Frontal cortex (tissue), 4 donors: ENCODE measurements at places on chromosomes 11 and 22.

- DNase-seq, result no peak
Observed at GRCh38 chr11:33540946-33541915, 159.4 kb downstream of the C11orf91 start.

DNA sequence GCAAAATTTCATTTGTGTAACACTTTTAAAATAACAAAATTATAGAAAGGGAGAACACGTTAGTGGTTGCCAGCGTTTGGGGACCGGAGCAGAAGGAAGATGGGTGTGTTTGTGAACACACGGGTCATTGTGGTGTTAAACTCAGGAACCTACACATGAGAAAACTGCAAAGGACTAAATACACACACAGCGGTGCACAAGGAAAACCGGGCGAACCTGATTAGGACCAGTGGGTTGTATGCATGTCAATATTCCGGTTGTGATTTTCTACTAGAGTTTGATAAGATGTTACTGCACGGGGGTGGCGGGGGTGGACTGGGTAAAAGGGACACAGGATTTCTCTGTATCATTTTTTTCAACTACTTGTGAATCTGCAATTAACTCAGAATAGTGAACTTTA is 351.2 kb downstream of the OPCML start:
- DNase-seq, result no peak

DNA sequence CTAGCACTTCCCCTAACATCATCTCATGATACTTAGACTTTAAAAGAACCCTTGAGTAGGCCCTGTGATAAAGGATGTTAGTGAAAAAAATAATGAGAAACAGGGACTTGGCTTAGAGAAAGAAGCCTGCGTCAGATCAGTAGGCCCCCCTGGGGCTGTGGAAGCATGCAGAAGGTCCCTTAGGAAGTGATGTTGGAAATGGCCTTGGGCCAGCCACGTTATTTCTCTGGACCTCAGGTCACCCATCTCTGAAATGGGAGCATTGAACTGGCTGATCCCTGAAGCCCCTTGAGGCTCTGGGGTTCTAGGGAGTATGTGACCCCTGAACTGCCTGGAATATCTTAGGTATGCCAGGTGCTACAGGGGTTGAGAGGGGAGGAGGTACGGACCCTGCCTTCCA is 40.2 kb downstream of the MCM5 start:
- DNase-seq, result no peak

GRCh38 chr11:73323464-73323863 is 15.4 kb downstream of the ARHGEF17 start:
- DNase-seq, result no peak

DNA sequence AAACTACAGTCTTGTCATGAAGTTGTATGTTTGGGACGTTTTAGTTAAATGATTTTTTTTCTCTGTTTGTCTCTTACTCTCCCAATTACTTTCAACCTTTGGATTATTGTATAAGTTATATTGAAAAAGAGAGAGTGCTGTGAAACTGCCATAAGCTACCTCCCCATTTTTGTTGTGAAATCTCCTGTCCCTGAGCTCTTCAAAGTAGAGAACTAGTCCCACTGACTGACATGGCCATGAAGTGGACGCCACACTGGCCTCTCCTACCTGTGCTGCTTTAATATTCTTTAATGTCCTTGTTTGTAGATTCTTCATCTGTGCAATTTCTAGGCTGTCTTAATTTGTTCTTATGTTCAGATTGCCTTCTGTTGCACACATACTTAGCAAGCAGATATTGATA is 56.3 kb downstream of the PPFIA1 start:
- no peak for DNase-seq

GRCh38 chr22:39545386-39546365 is 13.1 kb upstream of the RPS19BP1 start:
- DNase-seq, result no peak

DNA sequence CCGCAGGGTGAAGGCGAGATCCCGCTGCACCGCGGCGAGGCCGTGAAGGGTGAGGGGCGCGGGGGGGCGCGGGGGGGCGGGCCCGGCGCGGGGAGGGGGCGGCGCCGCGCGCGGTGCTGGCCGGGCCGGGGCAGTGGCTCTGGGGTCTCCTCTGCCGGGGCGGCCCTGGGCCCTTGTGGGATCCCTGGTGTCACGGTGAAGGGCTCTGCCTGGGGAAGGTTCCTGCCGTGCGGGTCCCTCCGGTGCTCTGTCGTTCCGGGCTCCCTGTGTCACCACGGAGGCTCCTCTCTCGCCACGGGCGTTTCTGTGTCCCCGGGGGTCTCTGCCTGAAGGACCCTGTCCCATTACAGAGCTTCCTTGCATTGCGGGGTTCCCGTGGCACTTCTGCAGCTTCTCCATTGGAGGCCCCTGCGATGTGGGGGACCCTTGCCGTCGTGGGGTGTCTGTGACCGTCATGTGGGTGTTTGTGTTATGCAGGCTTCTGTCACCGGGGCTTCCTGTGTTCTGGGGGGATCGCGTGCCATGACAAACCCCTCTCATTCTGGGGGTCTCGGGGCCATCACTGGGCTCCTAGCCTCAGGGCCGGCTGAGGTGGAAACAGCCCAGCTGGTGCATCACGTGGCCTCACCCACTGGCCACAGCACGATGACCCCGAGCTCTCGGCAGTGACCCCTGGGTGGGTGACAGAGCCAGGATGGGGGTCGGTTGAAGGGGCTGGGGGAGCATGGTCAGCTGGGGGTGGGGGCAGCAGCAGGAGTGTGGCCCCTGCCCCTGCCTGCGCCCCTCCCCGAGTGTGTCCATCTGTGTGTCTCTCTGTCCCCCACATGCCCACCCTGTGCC is 25.3 kb downstream of the SHANK3 start:
- no peak for DNase-seq

DNA sequence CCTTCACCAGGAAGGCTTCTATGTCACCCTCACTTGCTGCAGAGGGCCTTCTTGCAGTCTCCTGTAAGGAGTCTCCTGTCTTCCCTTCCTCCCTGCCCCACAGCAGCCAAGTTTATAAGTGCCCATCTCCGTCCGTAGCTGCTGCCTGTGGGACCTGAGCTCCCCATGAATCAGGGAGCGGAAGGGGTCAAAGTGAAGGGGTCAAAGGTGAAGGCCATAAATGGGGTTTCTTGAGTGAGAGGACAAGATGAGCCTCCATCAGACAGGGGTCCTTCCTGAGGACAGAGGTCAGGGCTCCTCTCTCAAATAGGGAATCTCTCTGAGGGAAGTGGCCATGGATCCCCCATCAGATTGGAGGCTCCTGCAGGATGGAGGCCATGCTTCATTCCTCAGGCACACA is 44.4 kb downstream of the ARRB1 start:
- DNase-seq, result no peak

DNA sequence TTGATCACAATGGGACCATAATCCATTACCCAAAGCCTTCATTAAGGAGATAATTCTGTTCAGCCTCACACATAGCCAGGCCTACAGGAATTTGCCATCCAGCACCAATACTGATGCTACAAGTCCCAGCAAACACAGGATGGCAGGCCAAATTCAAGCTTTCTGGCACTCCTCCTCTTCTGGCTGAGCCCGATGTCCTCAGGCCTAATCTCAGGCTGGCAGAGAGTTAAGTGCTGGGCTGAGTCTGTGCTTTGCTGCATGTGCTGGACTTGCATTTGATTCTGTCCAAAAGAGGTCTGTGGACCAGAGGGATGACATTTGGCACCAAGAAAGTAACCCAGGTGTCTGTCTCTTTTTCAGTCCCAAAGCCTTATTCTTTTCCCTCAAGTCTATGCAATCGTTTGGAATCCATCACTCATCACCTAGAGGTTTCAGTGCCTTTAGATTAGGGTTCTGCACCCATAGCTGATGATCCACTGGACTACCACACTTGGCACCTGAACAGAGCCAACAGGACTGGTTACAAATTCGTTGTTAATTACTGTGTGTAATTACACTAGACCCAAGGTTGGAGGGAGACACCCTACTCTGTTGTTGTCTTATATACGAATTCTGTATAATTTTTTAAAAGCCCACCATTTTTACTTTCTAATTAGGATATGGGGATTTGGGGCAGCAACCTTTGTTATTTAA is 19.4 kb upstream of the LIN7C start:
- DNase-seq, result no peak

DNA sequence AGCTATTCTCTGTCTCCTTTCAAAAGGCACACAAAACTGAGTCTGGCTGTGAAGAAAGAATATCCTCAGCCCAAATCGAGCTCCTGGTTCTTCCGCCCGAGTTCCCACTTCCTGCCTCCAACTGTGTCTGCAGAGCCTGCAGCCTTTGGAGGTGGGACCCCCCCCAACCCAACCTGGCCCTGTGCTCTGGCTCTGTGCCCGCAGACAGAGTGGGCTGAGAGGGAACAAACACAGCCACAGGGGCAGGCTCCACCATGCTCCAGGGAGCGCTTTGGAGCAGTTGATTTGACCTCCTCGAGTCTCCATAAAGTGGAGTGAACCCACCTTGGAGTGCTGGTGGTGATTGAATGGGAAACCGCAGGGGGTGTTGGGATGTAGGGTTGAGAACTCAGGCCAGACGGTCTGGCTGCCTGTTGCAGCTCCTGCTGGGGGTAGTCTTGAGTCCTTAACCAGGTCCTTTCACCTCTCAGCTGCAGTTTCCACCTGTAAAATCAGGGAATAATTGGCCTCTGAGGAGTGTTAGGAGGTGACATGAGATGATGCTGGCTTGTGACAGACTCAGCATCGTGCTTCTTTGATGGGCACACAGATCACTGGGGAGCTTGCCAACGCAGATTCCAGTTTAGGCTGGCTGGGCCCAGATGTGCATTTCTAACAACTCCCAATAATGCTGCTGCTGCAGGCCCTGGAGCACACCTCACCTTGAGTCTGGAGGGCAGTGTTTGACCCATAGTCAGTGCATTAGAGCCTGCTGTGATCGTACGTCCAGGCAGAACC is 11.4 kb downstream of the DAGLA start:
- DNase-seq, result no peak

GRCh38 chr11:61532134-61533038 is 23.8 kb downstream of the LRRC10B start:
- no peak for DNase-seq

DNA sequence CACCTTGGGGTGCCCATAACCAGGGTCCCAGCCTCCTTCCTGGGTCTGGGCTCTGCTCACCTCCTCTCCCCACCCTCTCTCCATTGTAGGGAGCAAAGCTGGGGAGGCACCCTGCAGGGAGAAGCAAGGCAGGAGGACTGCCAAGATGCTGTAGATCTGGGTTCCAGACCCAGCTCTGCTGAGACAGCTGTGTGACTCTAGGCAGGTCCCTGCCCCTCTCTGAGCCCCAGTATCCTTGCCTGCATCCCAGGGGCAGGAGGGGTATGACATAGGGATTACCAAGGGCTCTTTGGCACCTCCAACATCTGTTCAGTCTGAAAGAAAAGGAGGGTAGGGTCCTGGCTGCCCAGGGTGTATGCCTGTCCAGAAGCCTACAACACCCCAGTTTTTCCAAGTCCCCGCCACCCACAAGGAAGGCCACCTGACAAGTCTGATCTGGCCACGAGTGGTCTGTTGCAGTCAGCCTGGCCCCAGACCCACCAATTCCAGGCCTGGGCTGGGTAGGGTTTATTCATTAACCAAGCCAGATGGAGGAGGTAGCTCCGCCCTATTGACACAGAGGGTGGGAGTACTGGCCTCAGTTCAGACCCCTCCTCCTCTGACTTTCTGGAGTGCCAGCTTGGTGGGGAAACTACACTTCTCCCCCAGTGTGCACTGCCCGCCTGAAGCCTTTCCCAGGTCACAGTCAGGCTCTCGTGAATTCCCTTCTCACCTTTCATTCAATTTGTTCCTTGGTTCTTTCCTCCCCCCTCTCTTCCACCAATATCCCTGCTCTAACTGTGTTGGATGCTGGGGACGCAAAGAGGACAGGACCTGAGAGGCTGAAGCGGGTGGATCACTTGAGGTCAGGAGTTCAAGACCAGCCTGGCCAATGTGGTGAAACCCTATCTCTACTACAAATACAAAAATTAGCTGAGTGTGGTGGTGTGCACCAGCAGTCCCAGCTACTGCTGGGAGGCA is 15.0 kb downstream of the STARD10 start:
- no peak for DNase-seq

DNA sequence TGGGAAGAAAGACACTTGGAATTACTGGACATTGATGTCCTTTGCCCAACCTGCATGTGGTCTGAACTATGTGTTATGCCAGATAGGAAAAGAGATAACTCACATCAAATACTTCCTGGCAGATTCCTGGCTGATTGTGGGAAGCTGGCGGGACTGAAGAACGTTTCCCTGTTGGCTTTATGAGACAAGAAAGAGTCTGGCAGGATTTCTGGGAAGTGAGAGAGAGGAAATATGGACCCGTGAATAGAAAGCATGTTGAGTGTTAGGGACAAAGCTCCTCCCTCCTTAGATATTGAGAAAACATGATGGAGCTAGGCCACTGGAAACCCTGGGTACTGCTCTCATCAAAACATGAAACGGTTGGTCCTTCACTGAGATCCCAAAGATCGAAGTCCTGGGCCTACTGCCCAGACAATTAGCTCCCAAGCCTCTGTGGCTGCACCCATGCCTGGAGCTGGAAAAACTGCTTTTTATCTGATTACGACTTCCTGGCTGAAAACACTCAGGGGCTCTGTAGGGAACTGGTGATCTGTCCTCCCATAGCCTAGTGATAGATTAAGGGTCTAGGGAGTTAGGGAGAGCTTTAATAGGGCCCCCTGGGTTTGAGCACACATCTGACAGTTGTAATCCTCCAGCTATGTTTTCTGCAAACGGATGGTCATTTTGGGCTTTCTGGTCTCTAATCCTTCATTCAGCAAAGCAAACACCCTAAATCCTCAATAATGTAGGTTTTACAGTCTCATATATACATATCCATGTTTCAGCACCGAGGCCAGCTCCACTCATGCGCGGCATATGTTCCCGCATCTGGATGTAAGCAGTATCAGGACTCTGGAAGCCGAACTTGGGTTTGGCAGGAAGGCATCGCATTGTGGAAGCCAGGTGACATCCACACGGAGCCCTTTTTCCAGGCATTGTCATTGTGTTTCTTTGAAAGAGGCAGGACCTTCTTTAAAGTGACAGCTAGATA is 6.1 kb upstream of the B3GAT1 start:
- DNase-seq, result no peak

DNA sequence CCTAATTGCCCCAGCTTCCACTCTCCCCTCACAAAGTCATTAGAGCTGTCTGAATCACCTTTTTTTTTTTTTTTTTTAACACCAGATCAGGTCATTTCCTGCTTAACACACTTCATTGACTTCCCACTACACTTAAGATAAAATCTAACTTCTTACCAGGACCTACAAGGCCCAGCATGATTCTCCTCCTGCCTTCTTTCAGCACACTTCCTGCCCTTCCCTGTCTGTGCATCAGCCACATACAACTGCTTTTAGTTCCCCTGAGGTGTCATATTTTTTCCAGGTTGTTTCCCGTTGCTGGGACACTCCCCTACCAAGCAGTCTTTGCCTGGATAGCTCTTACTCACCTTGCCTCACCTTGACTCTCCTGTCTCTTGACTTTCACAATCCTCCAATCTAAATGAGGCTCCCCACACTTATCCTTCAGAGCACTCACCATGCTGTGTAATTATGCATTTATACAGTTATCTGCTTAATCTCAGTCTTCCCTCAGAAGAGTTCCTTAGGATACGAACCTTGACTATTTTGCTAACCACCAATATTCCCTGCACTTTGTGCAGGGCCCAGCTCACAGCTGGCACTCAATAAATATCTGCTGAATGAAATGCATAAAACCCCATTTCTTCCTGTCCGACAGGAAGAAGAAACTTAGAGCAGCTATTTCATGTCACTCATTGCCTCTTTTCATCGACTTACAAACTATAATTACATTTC is 96.6 kb upstream of the AKIP1 start:
- no peak for DNase-seq

- no peak for DNase-seq
Observed at GRCh38 chr11:18700375-18700774, 1.8 kb downstream of the TMEM86A start.

GRCh38 chr11:119842731-119843130 is 113.7 kb upstream of the NECTIN1 start:
- DNase-seq, result no peak

GRCh38 chr11:12674571-12674935 is 332 bp downstream of the TEAD1 start:
- no peak for DNase-seq
